Activated CD4-positive, alpha-beta memory T cell treated with anti-CD3 and anti-CD28 coated beads, Interleukin-2, amount 10 ng/mL, durations not matched to agents 7 days and 5 days (primary cell): ENCODE measurements at places on chromosomes 2 and 18. TPM values are rescaled to one million over a fixed set of nuclear protein-coding genes. Genes with fewer than 3 reads are reported as not detected.

DNA sequence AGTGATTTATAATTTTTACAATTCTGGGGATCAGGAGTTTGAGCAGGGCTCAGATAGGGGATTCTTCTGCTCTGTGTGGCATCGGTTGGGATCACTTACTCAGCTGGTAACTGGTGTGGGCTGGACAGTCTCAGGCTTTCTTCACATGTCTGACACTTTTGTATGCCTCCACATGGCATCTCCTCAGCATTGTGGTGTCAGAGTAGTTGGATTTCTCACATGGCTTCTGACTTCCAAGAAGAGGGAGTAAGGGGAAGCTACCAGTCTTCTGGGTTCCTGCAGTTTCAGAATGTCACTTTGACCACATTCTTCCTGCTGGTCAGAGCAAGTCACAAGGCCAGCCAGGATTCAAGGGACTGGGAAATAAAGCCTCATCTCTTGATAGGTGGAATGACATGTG lies 55.6 kb downstream of the NCOA1 start:
- no peak for DNase-seq
- H3K4me1 ChIP-seq: peaks cover 23% of the 10 kb centered on the region
- peaks cover 16% of the 10 kb centered on the region for H3K36me3 ChIP-seq
- H3K27me3 ChIP-seq: no peaks in the 10 kb centered on the region
- H3K4me3 ChIP-seq: no peak overlapping the region

Gene TCF7L1
- total RNA-seq: not detected

Gene TTC31
- total RNA-seq: 42.9 TPM

Gene PLGLB2
- 1.8 TPM for total RNA-seq

Gene ASXL3
- not detected for total RNA-seq

DNA sequence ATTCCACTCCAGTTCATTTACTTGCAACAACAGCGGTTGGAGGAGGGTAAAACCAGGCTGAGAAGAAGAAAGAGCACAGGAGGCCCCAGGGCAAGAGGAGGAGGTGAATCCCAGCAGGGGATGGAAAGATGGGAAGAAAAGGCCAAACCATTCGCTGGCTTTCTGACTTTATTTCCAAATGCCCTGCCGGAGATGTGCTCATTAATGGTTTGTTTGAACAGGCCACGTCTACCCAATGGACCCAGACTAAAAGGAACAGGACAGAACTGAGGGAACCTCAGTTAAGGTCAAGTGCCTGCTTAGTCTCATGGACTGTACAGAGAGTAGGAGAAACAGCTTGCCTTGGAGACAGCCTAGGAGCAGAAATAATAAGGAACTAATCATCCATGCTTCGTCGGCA lies 121.6 kb upstream of the NDUFV2 start:
- no peak overlapping the region for H3K4me3 ChIP-seq
- no peaks in the 10 kb centered on the region for H3K36me3 ChIP-seq
- peaks cover 6% of the 10 kb centered on the region for H3K27me3 ChIP-seq
- H3K27ac ChIP-seq: no peak overlapping the region
- no peak for DNase-seq
- no peaks in the 10 kb centered on the region for H3K4me1 ChIP-seq

GRCh38 chr2:148042219-148042618 lies 21.3 kb downstream of the MBD5 start:
- H3K27ac ChIP-seq: no peak overlapping the region
- DNase-seq: no peak
- no peak overlapping the region for H3K4me3 ChIP-seq
- H3K4me1 ChIP-seq: peaks cover 9% of the 10 kb centered on the region
- no peaks in the 10 kb centered on the region for H3K27me3 ChIP-seq

- no peak for DNase-seq
- H3K4me1 ChIP-seq: peaks cover 26% of the 10 kb centered on the region
Measured at GRCh38 chr2:138503087-138503442, 1.5 kb downstream of the SPOPL start.

DNA sequence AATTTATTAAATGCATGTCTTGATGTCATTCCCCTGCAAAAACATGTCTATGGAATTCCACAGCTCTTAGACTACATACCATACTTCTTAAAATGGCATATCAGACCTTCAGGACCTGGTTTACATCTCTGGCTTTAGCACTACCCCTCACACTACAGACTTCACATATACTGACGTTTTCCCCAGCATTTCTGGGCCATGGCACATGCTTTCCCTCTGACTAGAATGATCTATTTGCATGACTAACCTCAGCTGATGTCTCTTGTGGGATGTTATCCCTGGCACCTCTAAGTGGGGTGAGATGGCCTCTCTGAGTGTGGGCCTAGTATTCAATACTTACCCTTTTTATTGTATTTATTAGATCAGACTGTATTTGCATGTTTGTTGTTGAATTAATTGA lies 381.6 kb downstream of the ERBB4 start:
- H3K36me3 ChIP-seq: no peaks in the 10 kb centered on the region
- no peaks in the 10 kb centered on the region for H3K4me1 ChIP-seq
- H3K4me3 ChIP-seq: no peak overlapping the region
- no peak overlapping the region for H3K27ac ChIP-seq
- DNase-seq: no peak
- no peaks in the 10 kb centered on the region for H3K27me3 ChIP-seq

Gene CNGA3
- total RNA-seq: not detected

DNA sequence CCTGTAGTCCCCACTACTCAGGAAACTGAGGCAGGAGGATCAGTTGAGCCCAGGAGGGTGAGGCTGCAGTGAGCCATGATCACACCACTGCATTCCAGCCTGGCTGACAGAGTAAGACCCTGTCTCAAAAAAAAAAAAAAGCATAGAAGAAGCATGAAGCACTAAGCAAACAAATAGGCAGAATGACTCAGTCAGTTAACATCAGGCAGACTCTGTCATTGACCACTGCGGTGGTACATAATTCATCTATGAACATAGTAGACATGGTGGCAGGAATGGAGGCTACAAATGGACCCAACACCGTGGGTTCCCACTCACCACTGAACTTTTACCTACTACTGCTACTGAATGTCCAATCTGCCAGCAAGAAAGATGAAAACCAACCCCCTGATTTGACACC lies 7.6 kb upstream of the ASXL2 start:
- DNase-seq: no peak
- peaks cover 4% of the 10 kb centered on the region for H3K27me3 ChIP-seq
- H3K4me1 ChIP-seq: peaks cover 1% of the 10 kb centered on the region
- no peak overlapping the region for H3K27ac ChIP-seq
- no peak overlapping the region for H3K4me3 ChIP-seq

DNA sequence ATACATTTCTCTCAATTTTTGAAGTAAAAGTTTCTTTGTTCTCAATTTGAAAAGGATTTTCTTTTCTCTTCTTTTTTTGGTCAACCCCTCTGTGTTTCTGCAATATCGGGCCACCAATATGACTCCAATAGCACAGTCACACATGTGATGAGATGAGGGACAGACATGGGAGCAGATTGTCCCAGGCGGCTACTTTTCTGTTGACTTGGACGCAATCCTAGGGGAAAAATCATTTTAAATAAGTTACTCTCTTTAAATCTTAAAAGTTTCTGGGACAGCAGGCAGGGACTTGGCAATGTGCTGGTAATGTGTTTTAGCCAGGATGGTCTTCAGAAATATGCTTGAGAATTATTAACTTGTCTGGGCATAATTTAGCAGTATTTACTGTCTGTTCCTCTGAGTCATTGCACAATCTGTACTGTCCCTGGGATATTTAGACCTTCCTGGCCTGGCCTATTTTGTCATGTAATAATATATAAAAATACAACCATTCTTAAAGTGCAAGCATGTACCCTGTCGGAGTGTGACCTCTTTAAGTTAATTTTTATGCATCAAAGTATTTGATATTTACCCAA lies 388.5 kb upstream of the FANCL start:
- no peak overlapping the region for H3K4me3 ChIP-seq
- no peaks in the 10 kb centered on the region for H3K27me3 ChIP-seq
- no peak overlapping the region for H3K27ac ChIP-seq
- no peaks in the 10 kb centered on the region for H3K4me1 ChIP-seq
- no peak for DNase-seq

DNA sequence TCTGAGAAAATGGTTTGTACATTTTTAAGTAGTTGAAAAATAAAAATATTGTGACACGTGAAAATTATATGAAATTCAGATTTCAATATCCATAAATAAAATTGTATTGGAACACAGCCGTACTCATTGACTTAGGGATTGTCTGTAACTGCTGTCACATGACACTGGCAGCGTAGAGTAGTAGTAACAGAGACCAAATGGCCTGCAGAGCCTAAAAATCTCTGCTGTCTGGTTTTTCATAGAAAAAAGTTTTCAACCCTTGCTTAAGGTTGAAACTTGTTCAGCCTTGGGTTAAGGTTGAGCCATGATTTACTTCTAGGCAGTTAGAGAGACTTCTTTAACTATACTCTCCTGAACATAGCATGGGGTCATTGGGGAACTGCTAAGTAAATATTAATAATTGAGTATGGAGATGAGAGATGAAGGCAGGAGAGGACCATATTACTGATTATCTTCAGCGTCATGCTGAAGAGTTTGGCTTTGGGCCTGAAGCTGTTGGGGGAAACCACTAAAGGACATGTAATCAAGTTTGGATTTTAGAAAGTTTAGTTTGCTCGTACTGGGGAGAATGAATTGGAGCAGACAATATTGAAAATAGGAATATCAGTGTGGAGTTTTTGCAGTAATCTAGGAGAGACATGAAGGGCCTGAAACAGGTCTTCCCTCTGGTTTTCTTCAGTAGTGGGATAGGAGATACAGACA lies 16.2 kb downstream of the EML4 start:
- no peaks in the 10 kb centered on the region for H3K27me3 ChIP-seq
- no peak overlapping the region for H3K4me3 ChIP-seq
- peaks cover 46% of the 10 kb centered on the region for H3K4me1 ChIP-seq
- H3K36me3 ChIP-seq: peaks cover 42% of the 10 kb centered on the region
- no peak for DNase-seq

DNA sequence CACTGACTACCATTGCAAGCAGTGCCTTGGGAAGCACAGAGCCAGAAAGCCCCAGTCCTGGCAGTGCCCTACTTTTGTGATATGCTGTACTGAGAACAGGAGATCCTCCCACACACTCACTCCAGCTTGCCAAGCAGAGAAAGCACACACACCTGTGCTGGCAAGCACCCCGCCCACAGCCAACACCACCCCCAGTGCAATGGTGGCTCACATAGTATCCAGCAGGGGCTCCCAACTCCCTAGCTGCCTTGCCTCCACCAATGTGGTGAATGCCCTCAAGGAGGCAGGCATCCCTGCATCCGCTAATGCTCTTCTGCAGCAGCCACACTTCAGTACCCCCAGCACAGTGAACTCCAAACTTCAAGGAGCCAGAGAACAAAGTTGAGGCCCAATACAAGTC lies 1655.8 kb downstream of the SUCLG1 start:
- H3K27ac ChIP-seq: no peak overlapping the region
- H3K4me3 ChIP-seq: no peak overlapping the region
- no peaks in the 10 kb centered on the region for H3K4me1 ChIP-seq
- no peak for DNase-seq
- H3K27me3 ChIP-seq: no peaks in the 10 kb centered on the region

DNA sequence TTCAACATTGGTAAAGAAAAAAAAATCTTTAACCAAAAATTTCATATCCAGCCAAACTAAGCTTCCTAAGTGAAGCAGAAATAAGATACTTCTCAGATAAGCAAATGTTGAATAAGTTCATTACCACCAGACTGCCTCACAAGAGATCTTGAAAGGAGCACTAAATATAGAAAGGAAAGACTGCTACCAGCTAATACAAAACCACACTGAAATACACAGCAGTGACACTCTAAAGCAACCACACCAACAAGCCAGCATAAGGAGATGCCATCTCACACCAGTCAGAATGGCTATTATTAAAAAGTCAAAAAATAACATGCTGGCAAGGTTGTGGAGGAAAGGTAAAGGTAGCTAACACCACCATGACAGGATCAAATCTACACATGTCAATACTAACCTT lies 74.0 kb upstream of the LHCGR start:
- no peaks in the 10 kb centered on the region for H3K4me1 ChIP-seq
- no peak overlapping the region for H3K27ac ChIP-seq
- no peak for DNase-seq
- H3K27me3 ChIP-seq: no peaks in the 10 kb centered on the region

GRCh38 chr2:25307949-25308557 lies 33.7 kb downstream of the DNMT3A start:
- H3K27ac ChIP-seq: no peak overlapping the region
- H3K4me1 ChIP-seq: peaks cover 41% of the 10 kb centered on the region

- H3K27ac ChIP-seq: no peak overlapping the region
- H3K27me3 ChIP-seq: no peaks in the 10 kb centered on the region
- H3K36me3 ChIP-seq: no peaks in the 10 kb centered on the region
- DNase-seq: no peak
- H3K4me1 ChIP-seq: no peaks in the 10 kb centered on the region
Measured at GRCh38 chr2:22110244-22110651, 986.5 kb downstream of the TDRD15 start.
